ENCODE measurements at places on chromosomes 12 and 14.

DNA sequence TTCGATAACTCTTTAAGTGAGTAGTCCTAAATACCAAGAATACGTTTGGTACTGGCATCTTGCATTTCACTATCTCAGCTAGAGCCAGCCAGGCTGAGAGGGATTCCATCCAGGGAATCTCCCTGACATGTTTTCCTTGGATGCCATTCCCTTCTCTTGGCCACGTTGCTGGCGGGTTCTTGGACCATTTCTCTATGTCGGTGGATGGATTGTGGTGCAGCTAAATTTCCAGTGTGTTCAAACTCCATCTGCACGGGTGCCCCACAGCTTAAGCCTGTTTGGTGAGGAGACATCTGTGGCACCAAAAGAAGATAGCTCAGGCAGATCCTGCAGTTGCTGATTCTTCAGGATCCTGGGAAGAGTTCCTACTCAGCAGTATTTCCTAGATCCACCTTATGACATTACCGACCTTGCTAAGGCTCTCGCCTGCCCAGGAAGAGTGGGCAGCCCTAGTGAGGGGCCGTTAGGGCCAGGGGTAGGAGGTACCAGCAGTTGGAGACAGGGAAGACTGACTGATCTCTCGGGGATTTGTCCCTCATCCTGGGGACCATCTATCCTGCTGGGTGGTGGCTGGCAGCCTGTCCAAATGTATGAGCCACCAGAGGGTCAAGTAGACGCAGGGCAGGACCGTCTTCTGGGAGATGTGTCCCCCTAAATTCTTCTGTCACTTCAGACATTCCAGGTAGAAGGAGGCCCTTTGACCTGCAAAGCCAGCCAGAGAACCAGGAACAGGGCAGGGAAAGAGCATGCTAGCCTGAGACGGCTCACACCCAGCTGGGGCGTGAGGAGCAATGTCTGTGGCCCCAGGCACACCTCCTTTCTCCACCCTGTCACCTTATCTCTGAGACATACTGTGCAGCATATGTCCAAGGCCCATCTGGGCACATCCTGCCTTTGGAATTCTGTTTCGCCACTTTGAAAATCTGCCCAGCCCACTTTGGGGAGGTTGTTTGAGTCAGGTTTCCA is 72.6 kb upstream of the CAPRIN2 start:
- DNase-seq = no peak

GRCh38 chr14:33444136-33444535 is 505.5 kb downstream of the NPAS3 start:
- DNase-seq = no peak

- DNase-seq = no peak
Measured at GRCh38 chr12:66242311-66242710, 53.3 kb downstream of the IRAK3 start.

DNA sequence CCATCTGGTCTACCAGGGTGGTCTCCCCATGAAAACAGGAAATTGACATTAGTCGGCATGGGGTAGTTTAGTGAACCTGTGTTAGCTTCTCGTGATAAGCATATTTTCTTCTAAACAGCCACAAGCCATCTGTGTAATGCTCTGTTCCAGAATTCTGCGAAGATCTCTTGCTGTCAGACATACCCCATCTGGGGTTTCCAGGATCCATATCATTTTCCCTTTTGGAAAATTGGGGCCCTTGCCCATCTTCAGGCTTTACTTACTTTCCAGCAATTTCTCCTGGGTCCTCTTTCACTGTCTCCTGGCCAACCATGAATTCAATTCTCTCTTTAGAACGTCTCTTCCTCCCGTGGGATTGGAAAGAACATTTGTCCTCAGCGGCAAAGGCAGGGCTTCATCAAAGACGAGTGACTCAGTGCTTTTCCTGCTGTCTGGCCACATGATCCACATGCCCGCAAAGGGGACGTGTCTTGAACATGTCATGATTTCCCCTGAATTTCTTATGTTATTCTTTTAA is 21.4 kb upstream of the NCOR2 start:
- DNase-seq = peak; percentile 80

- no peak for DNase-seq
Measured at GRCh38 chr14:104948736-104949031, 24.0 kb downstream of the PLD4 start.

All from adipocyte (in vitro differentiated cells).